ENCODE measurements at places on chromosomes 3 and 15.

- DNase-seq = no peak
Observed at GRCh38 chr3:158882445-158882844, 80.6 kb downstream of the MFSD1 start.

DNA sequence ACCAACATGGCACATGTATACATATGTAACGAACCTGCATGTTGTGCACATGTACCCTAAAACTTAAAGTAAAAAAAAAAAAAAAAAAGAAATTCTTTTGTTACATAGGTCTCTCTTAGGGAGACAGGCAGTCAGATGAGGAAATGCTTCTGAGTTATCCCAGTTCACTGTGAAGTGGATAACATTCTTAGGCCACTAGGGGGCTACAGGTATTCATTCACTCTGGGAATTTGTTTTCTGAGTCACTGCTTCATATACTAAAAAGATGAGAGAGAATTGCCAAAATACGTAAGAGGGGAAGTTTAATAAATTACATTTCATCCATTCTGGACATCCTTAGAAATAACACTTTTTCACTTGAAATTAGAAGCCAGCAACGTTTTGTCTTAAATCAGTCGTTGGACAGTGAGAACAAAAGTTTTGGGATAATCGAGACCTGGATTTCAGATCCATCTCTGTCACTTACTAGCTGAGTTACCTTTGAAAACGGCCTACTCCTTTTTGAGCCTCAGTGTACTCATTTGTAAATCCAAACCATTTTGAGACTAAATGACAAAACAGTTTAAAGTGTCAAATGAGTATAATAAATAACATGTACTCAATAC lies 738.4 kb upstream of the ALCAM start:
- DNase-seq = no peak

GRCh38 chr15:55289011-55289745 lies 435 bp downstream of the RAB27A start:
- no peak for DNase-seq

- no peak for DNase-seq
Observed at GRCh38 chr15:31349233-31350141, 22.9 kb downstream of the KLF13 start.

DNA sequence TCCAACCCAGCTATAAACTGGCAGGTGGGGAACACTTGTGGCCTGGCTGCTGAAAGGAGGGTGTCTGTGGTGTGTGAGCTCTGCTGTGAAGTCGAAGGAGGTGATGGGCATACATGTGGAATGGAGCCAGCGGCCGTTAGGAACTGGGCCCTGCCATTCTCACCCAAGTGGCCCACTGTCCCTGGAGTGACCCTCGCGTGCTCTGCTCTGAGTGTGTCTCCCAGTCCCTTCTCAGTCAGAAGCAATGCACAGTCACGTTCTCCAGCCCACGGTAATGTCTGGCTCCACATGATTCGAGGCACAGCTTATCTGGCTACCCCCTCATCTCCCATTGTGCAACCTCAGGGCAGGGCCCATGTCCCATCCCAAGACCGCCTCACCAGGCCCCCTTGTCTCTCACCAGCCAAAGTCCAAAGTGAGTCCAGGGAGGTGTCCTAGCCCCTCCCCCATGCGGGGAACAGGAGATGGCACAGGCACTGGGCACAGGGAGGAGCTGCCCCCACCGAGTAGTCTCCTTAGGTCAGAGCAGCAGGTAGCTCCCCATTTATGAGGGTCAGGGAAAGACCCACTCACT lies 62.9 kb downstream of the ZNF445 start:
- DNase-seq = no peak

DNA sequence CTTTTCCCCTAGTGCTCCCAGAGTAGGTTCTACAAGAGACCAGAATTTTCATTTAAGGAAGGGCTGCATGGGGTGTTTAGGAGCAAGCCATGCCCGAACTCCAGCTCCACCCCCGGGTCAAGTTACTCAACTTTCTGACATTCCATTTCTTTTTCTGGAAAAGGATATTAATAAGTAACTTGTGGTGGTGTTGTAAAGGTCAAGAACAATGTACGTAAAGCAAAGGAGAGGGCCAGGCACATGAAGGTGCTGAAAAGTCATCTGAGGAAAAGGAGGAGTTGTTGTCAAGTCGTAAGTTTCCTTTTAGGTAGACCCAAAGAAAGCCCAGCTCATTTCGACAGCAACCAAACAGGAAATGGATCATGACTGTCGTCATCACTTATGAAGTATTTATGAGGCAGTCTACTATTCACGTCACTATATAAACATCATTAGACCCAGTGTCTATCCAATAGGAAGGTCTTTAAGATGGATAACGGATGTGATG lies 319.6 kb upstream of the IL12A start:
- no peak for DNase-seq

All from tibial nerve (tissue), 4 donors.